ENCODE measurements at places on chromosomes 7 and 10.
A peak's percentile ranks its signal among the peaks of the same experiment; 100 is the strongest.

DNA sequence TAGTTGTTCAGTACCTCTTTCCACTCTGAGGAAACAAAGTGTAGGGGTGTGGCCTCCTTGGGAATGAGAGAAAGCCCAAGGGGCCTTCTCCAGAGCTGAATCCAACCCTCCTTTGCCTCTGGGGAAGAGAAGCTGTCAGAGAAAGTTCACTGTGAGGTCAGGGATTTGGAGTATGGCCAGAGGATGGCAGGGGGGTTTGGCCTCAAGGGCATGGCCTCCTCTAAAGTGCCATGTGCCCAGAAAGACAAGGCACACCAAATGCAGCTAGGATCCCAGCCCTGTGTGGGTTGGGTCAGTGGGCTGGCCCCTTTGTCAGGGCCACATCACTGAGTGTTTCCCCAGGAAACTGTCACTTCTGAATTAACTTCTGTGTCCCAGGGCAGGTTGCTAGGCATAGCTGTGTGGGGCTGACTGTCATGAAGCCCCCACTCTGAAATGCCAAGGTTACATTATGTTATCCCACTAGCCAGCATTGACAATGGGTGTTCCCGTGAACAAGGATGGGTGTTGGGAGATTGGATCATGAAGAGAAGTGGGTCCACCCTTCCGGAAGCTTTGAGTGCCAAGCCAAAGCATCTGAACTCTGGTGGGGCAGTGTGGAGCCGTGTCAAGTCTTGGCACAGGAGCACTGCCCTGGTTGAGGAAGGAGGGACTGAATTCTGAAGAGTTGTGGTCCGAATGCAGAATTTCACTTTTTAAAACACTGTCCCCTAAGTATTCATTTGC is 123.3 kb downstream of the ZMIZ1 start:
- DNase-seq: no peak

DNA sequence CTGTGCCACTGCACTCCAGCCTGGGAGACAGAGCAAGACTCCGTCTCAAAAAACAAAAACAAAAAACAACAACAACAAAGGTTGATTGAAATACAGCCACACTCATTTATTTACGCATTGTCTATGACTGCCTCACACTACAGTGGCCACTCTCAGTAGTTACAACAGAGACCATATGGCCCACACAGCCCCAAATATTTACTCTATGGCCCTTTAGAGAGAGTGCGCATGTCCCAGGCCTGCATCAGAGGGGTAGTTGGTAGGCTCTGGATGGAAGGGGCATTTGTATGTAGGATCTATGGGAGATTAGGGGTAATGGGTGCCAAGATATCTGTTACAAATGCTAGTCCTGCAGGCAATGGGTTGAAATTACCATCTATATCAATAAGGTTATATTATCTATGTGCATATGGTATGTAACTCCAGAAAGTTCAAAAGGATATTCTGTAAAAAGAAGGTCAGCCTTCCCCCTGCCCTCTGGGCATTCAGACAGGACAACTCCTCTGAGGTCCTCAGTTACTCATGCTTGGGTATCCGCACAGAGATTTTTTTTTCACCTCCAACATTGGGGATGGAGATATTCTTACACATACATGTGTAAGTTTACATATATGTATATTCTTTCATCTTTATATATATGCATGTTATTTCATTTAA is 56.3 kb downstream of the DENND2A start:
- no peak for DNase-seq

DNA sequence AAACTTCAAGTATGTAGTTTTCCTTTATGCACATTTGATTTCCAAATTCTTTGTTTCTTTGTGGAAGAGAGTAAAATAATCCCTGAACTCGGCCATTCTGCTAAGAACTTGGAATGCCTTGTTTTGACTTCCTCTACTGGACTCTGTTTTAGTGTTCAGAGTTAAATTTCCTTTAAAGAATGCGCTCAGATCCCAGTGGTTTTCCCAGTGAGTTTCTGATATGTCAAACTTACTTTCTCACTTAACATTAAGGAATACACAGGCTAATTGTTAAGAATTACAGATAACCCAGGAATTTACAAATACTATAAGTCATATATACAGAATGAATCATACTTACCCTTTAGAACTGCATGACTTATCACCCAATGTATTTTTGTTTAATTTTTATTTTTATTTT is 1067.6 kb upstream of the CELF2 start:
- DNase-seq: no peak

- DNase-seq: no peak
Observed at GRCh38 chr10:120606051-120606764, 149.2 kb downstream of the PLPP4 start.

DNA sequence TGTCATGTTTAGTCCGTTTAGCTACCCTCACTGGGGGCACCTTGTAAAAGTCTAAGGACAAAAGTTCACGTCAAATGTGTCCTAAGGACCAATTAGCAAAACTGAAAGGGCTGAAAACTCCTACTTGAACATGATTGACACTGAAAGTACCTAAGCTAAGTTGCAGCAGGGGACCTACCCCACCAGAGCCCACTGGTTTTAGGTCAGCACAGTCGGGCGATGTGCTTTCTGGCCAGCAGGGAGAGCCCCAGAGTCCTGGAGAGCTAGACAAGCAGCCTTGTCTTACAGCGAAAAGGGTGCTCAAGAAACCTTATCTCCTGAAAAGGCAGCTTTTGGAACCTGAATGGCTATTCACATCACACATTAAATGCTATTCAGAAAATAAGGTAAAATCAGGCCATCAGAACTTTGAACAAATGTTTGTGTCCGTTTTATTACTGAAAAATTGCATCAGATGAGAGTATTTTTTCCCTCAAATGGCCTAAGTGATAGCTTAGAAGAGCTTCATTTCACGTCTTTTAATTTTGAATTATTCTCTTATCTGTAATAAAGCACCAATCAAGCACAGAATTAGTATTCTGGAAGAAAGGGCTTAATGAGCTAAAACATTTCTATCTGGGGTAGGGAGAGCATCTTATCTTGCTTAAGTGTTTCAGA is 52.2 kb upstream of the MKI67 start:
- DNase-seq: peak; percentile 11

- no peak for DNase-seq
Observed at GRCh38 chr10:77925795-77926565, 575 bp downstream of the DLG5 start.

DNA sequence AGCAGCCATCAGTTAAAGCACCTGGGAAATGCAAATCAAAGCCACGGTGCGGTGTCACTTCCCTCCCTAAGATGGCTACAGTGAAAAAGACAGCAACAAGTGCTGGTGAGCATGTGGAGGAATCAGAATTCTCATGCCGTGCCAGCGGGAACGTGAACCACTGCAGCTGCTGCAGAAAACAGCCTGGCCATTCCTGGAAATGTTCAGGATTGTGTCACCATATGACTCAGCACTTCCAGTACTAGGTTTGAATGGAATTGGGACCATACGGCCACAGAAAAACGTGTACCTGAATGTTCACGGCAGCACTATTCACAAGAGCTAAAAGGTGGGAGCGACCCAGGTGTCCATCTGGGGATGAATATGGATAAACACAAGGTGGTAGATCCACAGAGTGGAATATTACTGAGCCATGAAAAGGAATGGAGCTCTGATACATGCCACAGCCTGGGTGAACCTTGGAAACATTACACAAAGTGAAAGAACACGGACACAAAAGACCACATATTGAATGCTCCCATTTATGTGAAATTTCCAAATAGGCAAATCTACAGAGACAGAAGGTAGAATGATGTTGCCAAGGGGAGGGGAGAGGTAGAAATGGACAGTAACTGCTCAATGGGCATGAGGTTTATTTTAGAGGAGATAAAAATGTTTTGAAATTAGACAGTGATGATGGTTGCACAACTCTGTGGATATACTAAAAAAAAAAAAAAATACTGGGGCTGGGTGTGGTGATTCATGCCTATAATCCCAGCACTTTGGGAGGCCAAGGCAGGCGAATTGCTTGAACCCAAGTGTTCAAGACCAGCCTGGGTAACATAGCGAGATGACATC is 61.6 kb downstream of the MICALL2 start:
- no peak for DNase-seq

DNA sequence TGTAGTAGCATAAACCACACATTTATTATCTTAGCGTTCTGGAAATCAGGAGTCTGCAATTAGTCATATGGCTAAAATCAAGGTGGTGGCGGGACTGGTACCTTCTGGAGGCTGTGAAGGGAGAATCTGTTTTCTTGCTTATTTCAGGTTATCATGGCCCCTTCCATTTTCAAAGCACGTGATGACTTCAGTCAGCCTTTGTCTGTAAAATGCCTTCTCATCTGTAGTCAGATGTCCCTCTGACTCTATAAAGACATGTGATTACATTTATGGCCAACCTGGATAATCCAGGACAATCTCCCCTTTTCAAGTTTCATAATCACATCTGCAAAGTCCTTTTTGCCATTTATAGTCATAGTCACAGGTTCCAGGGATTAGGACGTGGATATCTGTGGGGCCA is 15.5 kb upstream of the ZNF248 start:
- DNase-seq: no peak

DNA sequence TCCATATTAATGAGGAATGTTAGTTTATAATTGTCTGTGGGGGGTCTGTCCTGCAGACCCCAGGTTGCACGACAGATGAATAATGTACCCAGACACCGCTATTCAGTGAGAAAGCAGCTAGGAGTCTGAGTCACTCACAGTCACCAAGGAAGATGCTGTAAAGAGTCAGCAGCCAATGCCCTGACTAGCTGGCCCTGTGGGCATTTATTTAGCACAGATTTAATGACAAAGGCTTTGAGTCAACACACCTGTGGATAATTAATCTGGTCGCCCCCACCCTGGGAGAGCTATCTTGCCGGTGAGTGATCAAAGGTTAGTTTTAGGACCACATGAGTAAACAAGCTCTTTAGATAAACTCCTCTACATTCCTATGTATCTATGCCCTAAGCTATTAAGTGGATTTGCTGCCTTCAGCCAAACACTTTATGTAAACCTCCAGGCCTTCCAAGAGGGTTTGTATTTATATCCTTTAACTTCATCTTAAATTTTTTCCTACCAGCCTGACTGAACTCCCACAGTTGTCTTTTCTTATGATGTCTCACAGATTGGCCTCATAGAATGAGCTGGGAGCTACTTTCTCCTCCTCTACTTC is 180.0 kb upstream of the ADCY1 start:
- no peak for DNase-seq

DNA sequence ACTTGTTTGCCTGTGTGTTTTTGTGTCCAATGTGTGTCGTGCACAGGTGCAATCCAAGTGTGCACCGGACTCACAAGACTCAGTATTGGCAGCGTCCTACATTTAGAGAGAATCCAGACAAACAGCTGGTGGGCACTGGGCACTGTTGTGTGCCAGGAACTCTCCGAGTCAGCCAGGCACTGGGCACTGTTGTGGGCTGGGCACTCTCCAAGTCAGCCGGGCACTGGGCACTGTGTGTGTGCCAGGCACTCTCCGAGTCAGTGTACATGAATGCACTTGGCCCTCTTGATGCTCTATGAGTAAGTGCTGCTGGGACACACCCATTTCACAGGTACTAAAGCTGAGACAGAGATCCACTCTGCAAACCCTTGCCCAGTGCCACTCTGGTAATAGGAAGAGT is 303.5 kb downstream of the PTPRN2 start:
- DNase-seq: no peak

- DNase-seq: no peak
Observed at GRCh38 chr10:64468219-64468618, 947.0 kb downstream of the REEP3 start.
